Choroid plexus epithelial cell (primary cell): ENCODE measurements at places on chromosomes 6 and 20.

GRCh38 chr6:127561660-127562059, 15.3 kb upstream of the C6orf58 start:
- peak; percentile 44 for DNase-seq

DNA sequence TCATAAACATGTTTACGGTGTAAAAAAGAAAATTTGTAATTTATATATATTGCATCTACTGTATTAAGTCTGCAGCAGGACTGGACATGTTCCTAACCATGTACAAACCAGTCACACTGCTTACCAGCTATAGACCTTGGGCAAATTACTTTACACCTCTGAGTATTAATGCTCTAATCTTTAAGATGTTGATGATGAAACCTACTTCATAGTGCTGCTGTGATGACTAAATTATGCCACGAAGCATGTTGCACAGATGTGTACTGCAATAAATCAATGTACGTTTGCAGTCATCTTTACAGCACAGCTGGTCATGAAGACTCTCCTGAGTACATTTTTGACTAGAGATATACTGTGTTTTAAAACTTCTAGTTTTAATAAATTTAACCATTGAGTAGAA, 42.6 kb downstream of the PRKN start:
- DNase-seq, result no peak

DNA sequence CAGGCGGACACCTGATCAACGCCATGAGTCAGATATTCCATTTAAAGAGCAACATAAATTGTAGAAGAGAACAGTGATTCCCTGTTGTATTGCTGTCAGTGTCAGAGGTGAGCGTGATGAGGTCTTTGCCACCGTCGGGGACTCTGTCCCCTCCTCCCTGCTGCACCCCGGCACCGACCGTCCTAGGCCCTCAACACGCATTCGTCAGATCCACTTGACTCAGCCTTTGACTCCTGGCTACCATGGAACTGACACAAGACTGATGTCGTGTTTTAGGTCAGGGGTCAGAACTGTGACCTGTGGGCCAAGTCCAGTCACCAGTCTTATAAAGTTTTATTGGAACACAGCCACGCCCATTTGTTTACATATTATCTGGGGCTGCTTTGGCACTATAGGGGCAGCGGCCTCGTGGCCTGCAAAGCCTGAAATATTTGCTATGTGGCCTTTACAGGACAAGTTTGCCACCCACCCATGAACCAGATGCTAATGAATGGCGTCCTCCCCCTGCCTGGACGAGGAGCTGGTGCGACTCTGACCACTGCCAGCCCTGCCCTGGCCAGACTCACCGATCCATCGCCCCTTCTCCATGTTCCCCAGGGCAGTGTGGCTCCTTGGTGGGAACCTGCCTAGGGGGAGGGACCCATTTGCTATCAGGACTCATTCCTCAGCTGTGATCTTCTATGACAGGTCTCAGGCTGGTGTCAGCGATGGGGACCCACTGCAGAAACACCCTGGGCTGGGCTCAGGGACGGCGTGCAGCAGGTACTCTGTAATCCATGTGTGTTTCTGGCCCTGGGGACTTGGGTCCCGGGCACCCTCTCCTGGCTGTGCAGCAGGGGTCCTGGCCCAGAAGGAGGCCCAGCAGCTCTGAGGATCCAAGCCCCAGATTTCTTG, 37.5 kb upstream of the PHACTR3 start:
- no peak for DNase-seq

GRCh38 chr6:48641544-48641943, 530.5 kb upstream of the PTCHD4 start:
- DNase-seq, result peak; percentile 16

DNA sequence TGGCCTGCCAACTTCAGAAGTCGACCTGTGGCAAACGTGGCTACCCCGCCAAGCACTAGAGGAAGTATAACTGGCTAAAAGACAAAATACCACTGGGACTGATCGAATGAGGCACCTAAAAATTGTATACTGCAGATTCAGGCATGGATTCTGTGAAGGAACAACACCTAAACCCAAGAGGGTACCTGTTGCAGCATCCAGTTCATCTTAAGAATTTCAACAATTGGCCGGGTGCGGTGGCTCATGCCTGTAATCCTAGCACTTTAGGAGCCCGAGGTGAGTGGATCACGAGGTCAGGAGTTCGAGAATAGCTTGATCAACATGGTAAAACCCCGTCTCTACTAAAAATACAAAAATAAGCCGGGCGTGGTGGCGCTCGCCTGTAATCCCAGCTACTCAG, 27.2 kb upstream of the SPAG4 start:
- no peak for DNase-seq

GRCh38 chr6:133179481-133179880, 61.7 kb upstream of the EYA4 start:
- peak; percentile 4 for DNase-seq

GRCh38 chr6:128739112-128739511, 143.8 kb upstream of the LAMA2 start:
- DNase-seq, result no peak

- DNase-seq, result peak; percentile 75
Observed at GRCh38 chr20:33407251-33407650, 5.9 kb upstream of the CDK5RAP1 start.

- DNase-seq, result peak; percentile 25
Observed at GRCh38 chr6:150685860-150686259, 86.2 kb downstream of the PLEKHG1 start.

- DNase-seq, result no peak
Observed at GRCh38 chr6:54391577-54391976, 83.3 kb downstream of the TINAG start.

DNA sequence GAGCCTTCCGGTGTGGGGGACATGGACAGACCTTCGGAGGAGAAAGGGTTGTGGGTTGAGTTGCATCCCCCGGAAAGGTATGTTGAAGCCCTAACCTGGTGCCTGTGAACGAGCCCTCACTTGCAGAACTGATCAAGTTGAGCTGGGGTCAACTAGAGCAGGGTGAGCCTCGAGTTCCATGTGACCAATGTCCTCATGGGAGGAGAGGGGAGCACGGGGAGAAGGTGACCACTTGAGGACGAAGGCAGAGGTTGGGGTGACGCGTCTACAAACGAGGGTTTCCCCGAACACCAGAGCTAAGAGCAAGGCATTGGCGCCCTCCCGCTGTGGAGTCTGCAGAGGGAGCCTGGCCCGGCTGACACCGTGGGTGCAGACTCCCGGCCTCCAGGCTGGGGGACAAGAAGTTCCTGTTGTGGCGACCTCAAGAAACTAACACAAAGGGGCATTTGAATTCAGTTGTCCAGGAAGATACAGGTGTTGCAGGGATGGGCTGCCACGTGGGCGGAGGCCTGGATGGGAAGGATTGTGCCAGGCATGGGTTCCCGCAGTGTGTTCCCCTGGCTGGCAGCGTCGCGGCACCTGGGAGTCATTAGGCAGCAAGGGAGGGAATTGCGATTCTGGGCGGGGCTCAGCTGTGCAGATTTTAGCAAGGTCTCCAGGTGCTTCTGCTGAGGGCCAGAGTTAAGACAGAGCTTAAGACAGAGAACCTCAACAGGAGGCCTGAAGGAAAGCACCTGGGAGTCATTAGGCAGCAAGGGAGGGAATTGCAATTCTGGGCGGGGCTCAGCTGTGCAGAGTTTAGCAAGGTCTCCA, 20.4 kb upstream of the UNC93A start:
- DNase-seq, result no peak

DNA sequence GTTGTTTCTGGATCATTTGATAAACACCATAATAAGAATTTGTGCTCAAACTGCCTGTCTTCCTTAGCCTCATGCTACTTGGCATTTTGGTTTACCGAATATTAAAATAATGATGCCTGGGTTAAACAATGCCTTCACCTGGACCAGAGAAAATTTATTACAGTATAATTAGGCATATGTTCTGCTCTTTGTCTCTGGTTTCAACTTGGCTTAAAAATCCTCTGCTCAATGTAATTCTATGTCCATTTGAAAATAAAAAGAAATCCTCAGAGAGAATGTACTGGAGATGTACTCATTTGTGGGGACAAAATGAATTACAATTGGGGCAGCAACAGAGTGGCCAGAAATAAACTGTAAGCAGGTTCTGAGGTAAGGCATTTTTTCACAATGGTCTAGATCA, 95.0 kb downstream of the DST start:
- no peak for DNase-seq

GRCh38 chr6:155054491-155055250, 59.6 kb downstream of the TIAM2 start:
- no peak for DNase-seq

- no peak for DNase-seq
Observed at GRCh38 chr6:44278315-44278714, 8.1 kb downstream of the TMEM151B start.

GRCh38 chr6:117072134-117072533, 193.2 kb upstream of the VGLL2 start:
- no peak for DNase-seq
